ENCODE measurements at places on chromosomes 12 and 14.
A peak's percentile ranks its signal among the peaks of the same experiment; 100 is the strongest.

DNA sequence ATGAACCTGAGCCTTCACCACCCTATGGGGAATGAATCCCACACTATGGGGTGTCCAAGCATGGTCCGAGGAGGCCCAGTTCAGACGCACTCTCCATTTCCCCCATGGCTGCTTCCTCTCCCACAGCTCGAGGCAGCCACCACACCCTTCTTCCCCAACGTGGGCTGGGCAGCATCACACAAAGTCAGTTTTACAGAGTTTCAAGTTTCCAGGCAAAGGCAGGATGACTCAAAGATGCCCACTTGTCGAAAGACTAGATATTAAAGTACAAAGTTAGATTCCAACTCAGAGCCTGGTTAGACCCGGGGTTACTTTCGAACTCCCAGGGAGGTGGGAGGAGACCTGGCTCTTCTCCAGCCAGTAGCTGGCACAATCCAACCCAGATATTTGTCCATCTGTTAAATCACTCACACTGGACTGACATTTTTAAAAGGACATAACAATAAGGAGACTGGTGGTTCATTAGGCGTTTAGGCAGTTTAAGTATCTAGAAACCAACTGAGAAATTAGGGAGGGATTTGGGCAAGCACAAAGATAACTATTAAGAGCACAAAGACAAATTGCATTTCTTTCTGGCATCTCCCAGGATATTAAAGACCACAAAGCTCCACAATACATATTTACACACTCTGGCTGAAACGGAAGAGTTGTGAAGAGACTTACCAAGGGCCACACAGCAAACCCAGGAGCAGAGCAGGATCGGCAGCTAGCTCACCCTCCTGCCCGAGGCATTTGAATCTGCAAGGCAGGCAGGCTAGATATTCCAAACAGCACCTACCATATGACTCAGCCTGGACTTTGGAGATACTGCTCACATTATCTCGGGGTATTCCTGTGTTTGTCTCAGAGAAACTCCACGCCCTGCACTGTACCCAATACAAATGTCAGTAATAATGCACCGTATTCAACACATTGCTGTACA lies 34.8 kb downstream of the TMCC3 start:
- no peak for DNase-seq

DNA sequence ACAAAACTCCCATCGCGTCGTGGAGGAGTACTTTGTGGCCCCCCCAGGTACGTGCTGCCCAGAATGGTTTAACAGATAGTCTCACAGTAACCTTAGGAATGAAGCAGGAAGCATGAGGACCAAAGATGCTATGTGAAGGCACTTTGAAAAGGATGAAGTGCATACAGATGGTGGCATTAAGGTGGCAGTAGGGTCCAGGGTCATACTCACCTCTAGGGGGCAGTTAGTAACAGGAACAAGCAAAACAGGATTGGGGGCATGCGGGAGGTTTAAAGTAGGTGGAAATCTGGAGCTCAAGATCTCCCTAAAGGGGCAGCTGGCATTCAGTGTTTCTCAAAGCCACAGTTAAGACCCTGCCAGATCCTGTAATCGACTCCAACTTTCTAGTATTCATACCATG lies 10.9 kb downstream of the GATC start:
- DNase-seq = no peak

GRCh38 chr14:99122521-99123125 lies 149.4 kb downstream of the BCL11B start:
- no peak for DNase-seq

DNA sequence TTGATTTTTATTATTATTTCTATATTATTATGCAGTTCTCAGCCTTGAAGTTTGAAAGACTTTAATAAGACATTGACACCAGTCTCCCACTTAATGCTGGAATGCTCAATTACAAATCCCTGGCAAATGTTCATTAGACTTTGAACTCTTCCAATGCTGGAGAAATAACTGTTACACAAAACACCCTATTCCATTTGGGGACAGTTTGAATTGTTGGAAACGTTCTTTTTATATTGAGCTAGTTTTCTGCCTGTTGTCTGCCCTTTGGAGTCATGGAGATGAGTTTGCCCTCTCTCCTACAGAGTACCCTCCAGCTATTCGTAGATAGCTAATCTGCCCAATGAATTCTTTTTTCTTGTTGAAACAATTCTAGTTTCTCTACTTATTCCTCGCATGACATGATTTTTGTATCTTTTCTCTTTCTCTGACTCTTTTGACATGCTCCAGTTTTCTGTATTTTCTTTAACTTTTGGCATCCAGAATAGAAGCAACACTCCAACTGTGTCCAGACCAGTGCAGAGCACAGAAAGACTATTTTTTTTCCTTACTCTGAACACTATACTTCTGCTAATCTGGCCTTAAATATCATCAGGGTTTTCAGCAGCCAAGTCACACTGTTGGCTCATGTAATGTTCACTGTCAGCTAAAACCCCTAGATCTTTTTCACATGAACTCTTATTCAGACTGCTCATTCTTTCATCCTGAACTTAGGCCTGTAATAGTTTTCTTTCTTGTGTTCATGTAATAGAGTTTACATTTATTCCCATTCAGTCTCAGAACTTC lies 379.3 kb downstream of the RAD51B start:
- no peak for DNase-seq

GRCh38 chr14:25520821-25521220 lies 470.9 kb upstream of the STXBP6 start:
- DNase-seq = no peak

DNA sequence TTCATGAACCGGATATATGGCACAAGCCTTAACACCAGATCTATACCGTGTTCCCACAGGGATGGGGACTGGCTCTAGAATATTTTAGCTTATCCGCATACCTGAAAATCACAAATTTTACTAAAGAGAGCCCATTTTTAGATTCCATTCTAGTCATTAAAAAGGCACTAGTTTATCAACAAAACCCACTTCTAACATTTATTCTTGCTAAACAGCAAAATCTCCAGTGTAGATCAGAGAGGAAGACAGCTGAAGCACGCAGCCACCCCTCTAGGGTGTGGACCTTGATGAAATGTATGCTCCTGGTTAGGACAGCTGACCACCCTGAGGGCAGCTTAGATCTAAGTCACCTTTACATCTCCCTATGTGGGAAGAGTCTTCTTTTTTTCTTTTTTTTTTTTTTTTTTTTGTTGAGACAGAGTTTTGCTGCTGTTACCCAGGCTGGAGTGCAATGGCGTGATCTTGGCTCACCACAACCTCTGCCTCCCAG lies 62.4 kb downstream of the EID3 start:
- DNase-seq = no peak

DNA sequence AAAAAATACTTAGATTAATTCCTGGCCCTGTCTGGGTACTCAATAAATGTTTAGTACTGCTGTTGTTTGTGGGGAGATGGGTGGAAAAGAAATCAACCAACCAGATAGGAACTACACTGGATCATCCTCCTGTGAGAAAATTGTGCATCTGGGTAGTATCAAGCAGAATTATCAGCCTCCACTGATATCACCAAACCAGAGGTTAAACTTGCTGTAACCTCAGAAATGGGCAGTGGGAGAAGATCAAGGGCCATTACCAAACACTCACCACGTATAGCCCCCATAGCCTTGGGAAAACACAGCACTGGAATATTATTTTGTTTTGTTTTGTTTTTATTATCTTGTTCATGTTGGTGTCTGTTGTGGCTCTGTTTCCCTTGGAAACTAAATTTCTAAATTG lies 19.7 kb downstream of the VEZT start:
- no peak for DNase-seq

DNA sequence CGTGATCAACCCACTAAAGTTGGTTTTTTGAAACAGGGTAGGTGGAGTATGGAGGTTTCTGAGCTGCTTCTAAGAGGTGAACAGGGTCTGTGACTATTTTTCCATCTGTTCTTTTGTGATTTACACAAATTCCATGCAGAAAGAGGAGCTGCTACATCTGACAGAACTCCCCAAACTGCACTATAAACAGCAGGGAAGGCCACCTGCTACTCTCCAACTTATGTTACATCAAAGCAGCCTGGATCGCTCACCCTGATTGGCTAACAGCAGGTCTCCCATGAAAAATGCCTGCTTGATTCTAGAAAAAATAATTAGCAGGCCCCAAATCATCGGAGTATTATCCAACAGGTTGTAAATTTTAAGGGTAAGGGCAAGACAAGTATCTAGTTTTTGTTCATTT lies 282.9 kb upstream of the FLRT2 start:
- no peak for DNase-seq

GRCh38 chr14:70770490-70770889 lies 38.8 kb downstream of the MAP3K9 start:
- DNase-seq = no peak

DNA sequence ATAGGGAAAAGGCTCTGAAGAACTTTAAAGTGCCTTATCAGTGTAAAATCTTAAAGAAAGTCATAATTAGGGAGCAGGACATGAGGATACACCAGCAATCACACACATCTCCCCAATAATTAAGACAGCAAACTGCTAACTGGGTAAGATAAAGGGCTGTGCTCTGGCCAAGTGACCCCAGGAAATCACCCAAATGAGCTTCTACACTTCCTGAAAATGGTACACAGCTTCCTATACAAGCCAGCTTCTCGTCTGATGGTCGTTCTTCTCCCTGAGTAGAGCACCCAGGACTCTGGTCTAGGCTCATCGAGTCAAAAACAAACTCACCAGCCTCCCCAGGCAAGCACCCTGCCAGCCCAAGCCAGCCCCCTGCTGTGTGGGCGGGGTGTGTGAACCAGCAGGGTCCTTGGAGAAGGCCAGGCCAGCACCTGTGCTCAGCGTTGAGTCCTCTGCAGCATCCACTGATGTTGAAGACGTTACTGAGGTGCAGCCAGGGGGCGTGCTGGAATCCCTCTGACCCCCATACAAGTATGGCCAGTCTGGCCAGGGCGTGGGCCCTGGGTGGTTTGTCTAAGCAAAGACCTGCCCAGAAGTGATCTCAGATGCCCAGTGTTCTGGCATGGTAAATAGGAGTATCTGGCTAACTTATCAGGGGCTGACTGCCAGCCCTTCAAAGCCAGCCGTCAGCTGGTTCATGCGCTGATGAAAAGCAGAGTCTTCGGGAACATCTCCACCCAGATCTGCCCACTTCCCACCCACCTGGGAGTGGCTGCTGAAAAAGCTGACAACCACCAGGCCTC lies 41.4 kb downstream of the ACTN1 start:
- DNase-seq = peak; percentile 58

- no peak for DNase-seq
These were observed 72.2 kb upstream of the RASSF3 start for GRCh38 chr12:64538121-64538520.

GRCh38 chr14:38964630-38965029 lies 138.4 kb downstream of the SEC23A start:
- DNase-seq = no peak

DNA sequence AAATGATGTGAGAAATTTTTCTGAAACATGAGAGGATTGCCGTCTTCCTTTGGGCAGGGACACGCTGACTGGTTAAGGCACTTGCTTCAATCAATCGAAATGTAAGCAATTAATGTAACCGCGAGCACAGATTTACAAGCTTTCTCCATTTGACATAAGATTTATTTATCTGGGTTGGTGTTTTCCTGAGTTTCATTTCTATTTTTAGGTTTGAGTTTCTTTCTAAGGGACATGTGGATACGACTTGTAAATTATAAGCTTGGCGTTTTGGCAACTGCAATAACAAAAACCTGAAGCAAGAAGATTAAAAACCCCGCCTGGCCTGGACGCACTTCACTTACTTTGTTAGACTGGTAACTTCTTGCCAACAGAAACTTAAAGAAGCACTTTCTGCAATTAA lies 20.3 kb upstream of the SINHCAF start:
- no peak for DNase-seq

- no peak for DNase-seq
These were observed 20.2 kb downstream of the UBE3B start for GRCh38 chr12:109497675-109498074.

GRCh38 chr12:19018302-19018970 lies 111.1 kb upstream of the PLEKHA5 start:
- no peak for DNase-seq

- no peak for DNase-seq
These were observed 408 bp upstream of the KRT72 start for GRCh38 chr12:52601671-52602070.

GRCh38 chr14:51651388-51652167 lies at the start of gene FRMD6:
Gene FRMD6, plus strand, starts transcription at chr14:51651910. Its CDS starts 37,927 bp downstream, at chr14:51689837.
- DNase-seq = peak; percentile 93

DNA sequence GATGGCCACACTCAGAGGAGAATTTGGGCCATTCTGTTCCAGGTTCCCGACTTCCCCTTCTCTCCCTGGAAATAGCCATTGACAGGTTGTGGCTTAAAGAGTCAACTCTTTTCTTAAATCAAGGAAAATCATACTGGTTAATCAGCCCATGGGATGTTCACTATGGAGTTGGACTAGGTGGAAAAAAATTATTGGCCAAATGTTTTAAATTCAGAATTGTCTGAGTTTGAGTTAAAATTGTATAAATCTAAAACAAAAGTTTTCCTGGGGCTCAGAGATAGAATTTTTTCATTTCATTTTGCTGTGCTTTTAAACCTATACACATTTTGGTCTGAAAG lies 6.5 kb downstream of the ESRRB start:
- no peak for DNase-seq

DNA sequence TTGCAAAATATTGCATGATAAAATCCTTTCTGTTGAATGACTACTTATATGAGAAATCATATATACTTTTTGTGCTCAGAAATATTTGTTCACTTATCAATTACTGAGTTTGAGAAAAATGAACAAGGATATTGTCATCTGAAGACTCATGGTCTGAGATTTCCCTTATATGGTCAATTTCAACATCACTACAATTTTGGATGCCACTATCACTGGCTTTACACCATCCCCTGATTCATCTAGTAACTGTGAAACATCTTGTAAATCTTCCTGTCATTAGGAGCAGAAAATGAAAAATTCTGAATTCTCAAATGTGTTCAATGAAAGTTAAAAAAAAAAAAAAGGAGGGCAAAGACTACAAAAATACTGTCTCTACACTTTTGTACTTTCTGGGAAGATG lies 21.8 kb upstream of the GXYLT1 start:
- DNase-seq = no peak

GRCh38 chr12:2242816-2243215 lies 190.0 kb downstream of the CACNA1C start:
- no peak for DNase-seq

GRCh38 chr12:53244337-53244736 lies 12.3 kb upstream of the RARG start:
- no peak for DNase-seq

DNA sequence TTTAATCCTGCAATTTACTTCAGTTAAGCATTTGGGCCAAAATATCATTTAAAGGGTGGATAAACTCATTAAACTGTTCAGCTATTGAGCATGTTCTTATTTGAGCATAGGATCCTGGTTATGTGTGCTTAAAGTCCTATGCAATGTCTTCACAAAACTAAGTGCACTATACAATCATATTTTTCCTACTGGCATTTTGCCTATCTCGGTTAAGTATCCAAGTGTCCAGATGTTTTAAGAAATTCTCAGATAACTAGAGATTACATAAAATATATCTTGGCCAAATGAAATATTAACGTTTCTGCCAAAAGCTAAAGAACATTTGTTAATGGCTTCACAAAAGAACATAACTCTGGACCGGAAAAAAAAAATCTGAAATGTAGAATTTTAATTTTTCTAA lies 250.8 kb upstream of the LRFN5 start:
- no peak for DNase-seq

- DNase-seq = no peak
These were observed 1.4 kb downstream of the ZNF385A start for GRCh38 chr12:54383041-54383609.
